ENCODE measurements at places on chromosomes 7 and 10.

DNA sequence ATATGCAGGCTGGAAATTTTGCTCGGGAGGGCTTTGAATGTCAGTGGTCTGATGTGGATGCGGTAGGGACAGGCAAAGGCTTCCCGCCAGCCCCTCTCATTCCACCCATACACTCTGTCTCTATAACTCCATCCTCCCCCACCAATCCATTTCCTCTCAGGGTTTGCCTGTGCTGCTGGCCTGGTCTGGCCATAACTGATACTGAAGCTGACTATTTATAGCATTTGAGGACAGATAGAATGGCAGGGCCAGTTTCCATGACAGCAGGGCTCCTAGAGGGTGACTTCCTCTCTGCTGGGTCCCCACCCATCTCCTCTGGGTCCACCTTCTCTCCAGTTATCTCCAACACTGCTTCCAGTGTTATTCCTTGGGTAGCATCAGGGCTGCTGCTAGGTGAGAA, 6.6 kb upstream of the PDLIM1 start:
- no peak for DNase-seq

DNA sequence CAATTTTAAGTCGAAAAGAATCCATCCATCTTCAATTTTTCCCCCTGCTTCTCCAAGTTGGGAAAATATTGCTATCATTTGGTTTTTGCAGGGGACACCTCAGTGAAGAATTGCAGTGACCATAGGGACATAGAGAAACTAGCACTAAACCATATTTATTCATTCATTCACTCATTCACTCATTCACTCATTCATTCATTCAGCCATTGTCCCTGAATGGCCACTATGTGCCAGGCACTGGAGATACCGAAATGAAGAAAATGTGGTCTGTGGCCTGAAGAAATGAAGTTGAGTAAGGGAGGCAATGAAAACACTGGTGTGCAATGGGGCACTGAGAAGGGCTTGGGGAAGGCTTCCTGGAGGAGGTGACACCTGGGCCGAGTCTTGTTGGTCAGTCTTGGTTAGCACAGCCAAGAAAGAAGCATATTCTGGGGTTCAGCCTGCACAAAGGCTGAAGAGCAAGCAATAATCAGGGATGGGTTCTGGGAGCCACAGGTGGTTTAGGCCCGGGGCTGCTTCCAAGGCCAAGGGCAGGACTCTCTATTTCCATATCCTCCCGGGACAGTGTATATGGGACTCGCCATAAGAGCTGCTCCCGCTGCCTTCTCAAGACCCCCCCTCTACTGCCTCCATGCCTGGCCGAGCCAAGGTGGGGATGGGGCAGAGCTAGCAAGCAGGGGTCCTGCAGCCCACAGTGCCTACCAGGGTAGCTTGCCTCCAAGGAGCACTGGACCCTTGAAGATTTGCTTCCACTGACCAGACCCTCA, 25.5 kb upstream of the C10orf105 start:
- DNase-seq, result no peak

- no peak for DNase-seq
Measured at GRCh38 chr7:25375805-25376600, 147.7 kb upstream of the NPVF start.

DNA sequence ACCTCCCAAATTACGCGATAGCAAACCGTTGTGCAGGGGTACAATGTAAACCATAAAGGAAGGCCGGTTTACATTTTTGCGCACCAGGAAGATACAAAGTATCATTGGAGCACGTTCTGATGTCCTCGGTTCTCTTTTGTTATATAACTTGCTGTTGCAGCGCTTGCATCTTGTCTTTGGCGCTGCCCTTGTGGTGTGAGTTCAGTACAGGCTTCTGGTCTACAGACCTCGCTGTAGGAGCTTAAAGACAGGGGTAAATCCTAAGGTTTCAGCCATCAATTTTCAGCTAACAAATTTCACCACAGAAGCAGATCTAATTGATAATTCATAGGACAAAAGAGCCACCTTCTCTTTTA, 1.5 kb upstream of the MKX start:
- DNase-seq, result no peak

DNA sequence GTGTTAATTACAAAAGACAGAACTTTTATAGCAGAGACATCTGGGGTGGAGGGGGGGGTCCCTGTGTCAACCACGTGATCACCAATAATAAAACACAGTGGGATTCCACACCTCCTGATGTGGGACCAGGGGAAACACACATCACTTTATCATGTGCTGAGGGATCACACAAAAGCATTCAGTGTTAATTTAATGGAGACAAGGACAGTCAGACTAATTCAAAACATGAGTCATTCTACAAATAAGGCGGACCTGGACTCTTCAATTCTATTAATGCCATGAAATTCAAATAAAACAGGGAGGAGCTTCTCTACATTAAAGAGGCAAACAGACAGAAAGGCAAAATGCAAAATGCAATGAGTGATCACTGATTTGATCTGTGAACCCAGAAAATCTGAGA, 67.3 kb upstream of the PFKP start:
- no peak for DNase-seq

- DNase-seq, result no peak
Measured at GRCh38 chr7:22255342-22255741, 101.6 kb downstream of the RAPGEF5 start.

GRCh38 chr10:61708846-61709245, 46.1 kb downstream of the CABCOCO1 start:
- DNase-seq, result no peak

DNA sequence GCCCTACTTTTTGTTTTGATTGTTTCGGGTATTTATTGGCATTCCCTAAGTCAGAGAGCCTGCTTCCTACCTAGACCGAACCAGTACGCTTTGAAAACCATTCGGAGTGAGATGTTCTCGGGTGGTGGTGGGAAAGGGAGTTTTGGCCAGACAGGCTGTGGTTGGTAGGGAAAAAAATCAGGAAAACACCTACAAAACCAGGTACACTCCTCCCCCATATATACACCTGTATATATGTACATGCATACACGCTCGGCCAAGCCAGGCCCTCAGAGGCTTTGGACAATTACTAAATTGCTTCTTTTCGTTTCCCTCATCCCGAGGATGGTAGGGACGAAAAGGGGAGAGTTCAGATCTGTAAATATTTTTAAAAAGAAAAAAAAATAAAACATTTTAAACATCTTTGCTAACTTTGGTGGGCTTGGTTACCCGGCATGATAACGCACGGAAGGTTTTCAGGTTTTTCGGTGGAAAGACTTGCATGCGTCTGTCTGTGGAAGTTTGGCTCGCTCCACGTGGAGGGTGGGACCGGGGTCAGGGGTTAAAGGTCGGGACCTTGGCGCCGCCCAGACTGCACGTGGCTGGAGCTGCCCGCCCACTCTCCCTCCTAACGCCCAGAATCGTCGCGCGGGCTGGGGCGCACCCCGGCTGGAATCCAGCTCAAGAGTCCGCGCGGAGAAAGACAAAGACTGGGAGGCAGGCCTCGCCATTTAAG, 2.5 kb downstream of the HMX2 start:
- DNase-seq, result no peak

- no peak for DNase-seq
Measured at GRCh38 chr10:13902868-13903587, 316.3 kb downstream of the PRPF18 start.

- no peak for DNase-seq
Measured at GRCh38 chr10:63603709-63604445, 82.7 kb downstream of the REEP3 start.

DNA sequence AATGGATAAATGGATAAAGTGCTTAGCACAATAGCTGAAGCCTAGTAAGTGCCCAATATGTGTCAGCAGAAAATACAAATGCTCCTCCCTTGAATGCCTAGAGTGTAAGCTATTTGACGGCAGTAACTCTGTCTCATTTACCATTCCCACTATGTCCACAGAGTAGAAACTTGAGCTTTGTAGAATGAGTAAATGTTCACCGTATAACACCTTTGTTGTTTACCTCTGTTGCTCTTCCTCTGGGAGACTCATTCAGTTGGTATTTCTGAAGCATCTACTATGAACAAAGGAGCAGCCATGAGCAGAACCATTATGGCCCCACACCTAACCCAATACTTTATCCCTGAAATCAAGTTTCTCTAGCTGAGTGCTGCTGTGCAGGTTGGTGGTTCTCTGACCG, 8.4 kb upstream of the SLC16A12 start:
- no peak for DNase-seq

DNA sequence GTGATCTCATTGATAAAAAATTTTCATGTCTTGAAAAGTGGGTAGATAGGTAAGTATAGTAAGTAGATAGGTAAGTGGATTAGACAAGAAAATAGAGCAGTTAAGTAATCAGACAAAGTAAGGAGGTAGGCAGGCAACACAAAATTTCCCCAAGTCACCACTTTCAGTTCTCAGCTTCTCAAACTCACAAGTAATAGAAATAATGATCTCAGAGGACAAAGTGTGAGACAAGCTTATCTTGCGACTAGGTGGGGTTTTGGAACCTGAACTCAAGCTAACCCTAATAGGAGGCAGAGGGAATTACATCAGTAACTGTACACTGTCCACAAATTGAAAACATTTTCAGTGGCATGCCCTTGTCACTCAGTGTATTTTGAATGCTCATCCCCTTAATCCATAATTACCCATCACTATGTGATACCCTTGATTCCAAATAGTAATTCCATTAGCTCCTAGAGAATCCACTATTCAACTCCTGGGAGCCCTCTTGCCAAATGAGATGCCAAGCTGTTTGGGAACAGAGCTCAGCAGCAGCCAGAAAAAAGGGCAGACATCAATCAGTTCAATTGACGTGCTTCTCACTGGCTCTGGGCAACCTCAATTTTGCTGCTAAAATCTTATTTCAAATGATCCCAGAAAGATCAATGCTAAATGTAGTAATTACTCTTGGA, 703.2 kb downstream of the XPNPEP1 start:
- no peak for DNase-seq

DNA sequence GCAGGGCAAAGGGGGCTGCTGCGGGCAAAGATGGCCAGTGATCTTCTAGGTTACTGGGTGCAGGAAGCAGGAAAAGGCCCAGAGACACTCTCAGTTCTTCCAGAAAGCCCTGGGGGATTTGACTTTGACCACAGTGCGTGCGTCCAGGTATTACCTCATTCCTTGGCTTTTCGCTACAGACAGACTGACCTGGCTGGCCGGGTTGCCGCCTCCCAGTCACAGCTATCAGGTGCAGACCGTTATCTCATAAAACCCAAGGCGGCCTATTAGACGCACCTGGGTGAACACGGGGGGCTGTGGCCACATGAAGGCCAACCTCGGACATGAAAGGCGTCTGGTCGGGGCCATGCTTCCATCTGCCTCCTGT, 80.3 kb downstream of the FOXL3 start:
- no peak for DNase-seq

GRCh38 chr10:26706936-26707335, 9.4 kb downstream of the PDSS1 start:
- no peak for DNase-seq

DNA sequence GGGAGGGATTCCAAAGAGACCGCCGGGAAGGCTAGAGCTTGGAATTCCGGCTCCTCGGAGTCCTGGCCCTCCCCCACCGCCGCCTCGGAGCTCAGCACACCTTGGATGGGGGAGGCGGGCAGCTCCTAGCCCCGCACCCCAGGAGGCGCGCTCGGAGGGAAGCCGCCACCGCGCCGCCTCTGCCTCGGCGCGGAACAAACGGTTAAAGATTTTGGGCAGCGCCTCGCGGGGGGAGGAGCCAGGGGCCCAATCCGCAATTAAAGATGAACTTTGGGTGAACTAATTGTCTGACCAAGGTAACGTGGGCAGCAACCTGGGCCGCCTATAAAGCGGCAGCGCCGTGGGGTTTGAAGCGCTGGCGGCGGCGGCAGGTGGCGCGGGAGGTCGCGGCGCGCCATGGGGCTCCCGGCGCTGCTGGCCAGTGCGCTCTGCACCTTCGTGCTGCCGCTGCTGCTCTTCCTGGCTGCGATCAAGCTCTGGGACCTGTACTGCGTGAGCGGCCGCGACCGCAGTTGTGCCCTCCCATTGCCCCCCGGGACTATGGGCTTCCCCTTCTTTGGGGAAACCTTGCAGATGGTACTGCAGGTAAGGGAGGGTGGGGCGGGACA, at the start of gene CYP26A1:
CYP26A1 (plus strand) TSS at position 355 of the 608 bp plus-strand sequence; CDS start at position 397, 42 bp downstream.
- DNase-seq, result no peak

DNA sequence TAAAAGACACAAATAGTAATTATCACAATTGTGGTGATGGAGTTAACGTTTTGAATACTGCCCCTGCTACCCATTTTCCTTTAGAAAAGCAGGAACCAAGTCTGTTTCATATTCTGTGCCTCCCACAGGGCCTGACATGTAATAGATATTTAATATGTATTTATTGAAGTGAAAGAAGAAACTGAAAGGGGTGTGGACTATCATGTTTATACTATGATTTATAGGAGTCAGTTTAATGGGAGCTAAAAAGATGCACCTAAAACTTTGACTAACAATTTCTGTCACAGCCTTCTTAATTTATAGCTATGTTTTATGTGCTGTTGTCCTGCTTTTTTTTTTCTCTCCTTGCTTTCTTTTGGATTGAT, 24.1 kb upstream of the BHLHA15 start:
- no peak for DNase-seq

DNA sequence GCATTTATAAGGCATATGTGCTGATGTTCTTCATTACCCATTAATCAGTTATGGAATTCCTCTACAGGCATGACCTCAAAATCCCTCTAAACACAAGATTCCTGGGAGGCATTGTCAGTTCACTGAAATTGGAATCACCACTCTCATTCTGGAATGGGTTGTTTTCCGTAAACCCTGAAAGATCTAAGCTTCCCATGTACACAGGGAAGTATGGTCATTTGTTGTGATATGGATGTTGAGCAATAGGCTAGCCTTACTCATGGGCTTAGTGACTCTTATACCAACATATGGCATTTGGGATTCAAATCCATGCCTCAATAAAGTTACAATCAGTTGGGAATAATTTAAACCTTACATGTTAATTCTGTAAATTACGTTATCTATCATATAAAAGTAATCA, 258.0 kb downstream of the XPNPEP1 start:
- no peak for DNase-seq

DNA sequence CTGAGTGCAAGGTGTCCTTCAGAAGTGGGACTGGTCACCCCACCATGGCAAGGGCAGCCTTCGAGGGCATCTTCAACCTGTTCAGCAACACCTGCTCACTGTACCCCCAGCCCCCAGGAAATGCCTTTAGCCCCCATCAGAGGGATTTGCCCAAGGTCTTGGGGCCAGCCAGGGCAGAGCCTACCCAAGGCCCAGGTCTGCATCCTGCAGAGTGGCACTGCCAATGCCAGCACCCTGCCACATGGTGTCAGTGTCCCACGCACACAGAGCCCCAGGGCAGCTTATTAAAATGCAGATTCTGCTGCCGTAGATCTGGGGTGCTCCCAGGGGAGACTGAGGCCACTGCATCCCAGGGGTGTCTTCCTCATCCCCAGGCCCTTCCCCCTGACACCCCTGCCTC, 106.2 kb upstream of the KCTD7 start:
- DNase-seq, result no peak

DNA sequence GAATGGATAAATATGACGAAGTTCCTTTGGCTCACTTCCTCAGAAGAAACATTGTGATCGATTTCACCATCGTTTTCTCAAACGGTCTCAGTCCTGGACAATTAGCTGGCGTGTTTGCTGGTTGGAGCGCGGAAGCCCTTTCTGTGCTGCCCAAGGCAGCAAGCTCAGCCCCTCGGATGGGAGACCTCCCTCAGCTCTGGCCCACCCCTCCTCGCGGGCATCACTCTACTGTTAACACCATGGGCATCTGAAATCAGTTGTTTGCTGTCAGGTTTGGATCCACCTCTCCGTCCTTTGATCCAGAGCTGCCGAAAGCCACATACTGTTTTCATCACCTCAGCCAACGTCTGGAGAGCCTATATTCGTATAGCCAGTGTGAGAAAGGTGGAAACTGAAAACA, 68.2 kb downstream of the C10orf143 start:
- no peak for DNase-seq

All from effector memory CD4-positive, alpha-beta T cell (primary cell).